Activated T-cell treated with anti-CD3 and anti-CD28 coated beads for 4 hours (primary cell): ENCODE measurements at places on chromosomes 4 and X.

DNA sequence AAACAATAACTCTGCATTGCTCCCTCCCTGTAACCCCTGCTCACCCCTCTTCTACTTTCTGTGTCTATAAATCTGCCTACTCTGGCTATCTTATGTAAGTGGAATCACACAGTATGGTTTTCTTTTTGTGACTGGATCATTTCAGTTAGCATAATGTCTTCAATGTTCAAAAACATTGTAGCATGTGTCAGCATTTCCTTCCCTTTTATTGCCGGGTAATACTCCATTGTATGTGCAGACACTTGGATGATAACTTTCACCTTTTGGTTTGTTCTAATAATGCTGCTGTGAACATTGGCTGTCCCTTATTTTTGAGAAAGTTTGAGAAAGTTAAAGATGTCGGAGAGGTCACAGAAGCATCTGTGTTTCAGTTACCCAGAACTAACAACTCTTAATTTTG, 60.6 kb upstream of the TLR2 start:
- no peak for DNase-seq

DNA sequence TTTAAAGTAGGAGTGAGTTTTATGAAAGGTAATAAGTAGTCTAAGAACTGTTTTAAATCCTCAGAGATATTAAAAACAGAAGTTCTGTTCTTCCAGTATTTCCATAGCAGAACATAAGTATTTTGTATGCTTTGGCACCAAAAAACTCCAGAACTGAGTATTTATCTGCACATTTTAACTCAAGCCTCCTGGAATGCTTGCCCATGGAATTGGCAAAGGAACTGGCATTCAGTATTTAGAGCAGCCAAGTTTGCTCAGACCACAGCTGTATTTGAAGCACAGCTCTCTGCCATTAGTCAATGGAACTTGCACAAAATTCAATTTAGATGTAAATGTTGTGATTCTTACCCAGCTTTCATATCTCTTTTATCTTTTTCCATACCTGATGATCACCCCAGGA, 42.2 kb downstream of the NDNF start:
- DNase-seq = no peak

DNA sequence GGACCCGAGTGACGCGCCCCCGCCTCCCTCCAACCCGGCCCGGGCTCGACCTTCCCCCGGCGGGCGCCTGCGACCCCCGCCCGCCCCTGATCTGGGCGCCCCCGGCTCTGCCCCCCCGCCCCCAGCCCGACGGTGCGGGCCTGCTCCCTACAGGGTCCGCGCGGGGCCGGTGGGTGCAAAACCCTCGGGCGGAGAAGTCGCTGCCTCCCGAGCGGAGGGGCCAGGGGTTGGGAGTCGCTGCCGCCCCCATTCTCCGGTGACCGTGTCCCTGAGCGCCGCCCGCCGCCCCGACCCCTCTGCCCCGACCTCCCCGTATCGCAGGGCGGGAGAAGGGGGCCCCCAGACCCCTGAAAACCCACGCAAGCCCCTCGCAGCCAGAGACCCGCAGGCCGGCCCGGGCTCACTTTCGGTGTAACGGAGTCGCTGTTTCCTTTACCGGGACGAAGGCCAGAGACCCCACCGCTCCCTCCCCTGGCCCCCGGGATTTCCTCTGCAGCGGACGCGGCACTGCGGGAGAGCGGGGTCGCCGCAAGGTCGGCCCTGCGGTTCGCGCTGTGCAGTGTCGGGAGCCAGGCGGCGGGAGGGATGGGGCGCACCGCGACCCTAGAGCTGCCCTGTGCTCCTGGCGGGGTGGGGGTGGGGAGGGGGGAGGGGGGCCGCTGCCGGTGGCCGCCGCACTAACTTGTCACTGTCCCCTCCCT, 729 bp upstream of the CPLX1 start:
- no peak for DNase-seq

GRCh38 chr4:2390784-2391421, 27.5 kb downstream of the ZFYVE28 start:
- no peak for DNase-seq

DNA sequence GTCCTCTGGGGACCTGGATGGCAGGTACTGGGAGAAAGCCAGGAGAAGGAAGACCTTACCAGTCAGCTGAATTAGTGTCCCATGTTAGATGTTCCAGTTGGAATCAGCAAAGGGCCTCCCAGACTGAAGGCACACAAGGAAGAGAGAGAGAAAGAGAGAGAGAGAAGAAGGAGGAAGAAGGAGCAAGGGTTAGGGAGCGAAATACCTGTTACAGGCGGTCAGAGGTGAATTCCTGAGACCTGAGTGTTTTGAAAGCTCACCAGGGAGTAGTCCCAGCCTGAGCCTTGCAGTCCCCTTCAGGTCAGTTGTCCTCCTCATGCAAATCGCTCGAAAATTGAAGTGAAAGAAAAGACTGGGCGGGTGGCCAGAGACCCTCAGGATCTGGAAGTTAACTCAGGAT, 60.3 kb downstream of the USP11 start:
- no peak for DNase-seq

DNA sequence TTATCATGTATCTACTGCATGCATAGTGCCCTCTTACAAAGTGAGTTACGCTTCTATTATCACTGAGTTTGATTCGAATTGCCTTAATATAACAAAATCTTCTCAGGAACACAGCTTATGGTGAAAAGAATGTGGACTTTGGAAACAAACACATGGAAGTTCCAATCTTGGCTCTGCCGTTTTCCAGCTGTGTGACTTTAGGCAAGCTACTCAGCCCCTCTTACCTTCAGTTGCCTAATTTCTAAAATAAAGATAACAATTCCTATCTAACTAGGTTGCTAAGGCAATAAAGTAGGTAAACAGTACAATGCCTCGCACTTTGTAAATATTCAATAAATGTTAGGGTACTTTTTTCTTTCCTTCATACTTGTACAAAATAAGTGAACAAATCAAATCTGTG, 104.0 kb upstream of the GRIA3 start:
- DNase-seq = no peak

DNA sequence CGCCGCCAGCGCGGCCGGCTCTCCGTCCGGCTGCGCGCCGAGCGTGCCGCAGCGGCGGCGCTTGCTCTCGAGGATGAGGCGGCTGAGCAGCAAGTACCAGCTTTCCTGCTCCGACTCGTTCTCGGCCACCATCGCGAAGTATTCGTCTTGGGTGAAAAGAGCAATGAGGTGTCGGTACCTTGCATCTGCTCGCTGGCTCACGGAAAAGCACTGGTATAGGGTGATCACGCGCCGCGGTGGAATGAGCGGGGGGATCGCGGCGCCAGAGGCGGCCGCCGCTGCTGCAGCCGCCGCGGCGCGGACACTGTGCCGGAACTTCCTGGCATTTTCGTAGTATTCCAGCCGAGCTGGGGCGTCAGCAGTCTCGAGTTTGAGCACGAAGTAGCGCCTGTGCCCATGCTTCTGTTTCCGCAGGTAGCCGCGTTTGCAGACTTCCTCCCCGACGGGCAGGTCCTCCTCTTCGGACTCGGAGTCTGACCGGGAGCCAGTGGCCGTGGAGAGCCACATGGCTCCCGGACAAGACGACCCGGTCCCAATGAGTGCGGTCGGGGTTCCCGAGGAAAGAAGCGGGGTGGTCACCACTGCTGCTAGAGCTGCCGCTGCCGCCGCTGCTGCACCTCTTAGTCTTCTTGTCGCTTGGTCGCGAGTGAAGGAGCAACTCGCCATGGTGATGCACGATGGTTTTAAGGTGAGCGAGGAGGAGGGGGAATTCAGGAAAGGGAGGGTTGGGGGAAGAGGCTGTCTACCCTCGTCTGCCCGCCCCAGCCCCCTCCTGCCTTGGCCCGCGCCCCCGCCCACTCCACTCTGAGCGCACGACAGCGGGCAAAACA, 469 bp downstream of the IRS4 start:
- no peak for DNase-seq

- DNase-seq = no peak
These were observed 4.6 kb downstream of the FTSJ1 start for GRCh38 chrX:48480583-48480982.

- DNase-seq = no peak
These were observed 1454.1 kb downstream of the PCDH19 start for GRCh38 chrX:98956014-98956413.

DNA sequence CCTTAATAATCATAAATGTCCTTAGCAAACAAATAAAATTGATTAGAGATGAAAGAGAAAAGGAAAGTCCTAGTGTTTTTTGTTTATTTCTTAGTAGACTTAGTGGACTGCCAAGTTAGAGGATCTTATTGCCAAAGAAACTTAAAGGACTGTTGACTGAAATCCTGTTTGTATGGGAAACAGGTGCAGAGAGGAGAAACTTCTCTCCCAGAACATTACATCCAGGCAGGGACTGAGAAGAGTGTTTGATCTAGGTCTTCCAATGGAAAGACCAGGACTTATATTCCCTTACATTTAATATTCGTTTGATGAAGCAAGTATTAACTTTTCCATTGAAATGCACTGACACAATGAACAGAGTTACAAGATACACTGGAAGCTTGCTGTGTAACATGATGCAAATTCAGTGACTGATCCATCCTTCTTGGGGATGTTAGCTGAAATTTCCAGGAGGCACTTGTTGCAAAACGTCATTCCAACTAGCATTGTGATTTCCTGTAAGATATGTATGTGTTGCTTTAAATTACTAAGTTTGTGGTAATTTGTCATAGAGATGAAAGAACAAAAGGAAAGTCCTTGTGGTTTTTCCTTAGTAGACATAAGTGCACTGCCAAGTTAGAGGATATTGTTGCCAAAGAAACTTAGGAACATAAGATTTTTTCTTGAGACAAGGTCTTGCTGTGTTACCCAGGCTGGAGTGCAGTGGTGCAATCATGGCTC, 505.6 kb downstream of the STIM2 start:
- DNase-seq = no peak

DNA sequence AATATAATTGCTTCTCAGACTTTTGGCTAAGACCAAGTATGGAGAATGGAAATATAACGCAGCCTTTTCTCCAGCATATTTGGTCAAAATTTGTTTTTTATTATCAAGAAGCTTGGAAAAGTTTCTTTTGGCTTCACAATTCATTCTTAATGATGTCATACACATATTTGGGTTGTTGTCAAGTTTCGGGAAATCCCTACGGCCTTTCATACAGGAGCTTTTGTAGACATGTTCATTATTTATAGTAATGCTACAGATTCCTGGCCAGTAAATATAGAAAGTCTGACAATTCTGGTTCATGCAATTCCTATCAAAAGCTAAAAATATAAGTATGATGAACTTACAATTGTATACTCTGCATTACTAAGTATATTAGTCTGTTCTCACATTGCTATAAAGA, 112.9 kb downstream of the IRF2 start:
- no peak for DNase-seq

- DNase-seq = no peak
These were observed 65.5 kb downstream of the CRMP1 start for GRCh38 chr4:5827108-5828004.

DNA sequence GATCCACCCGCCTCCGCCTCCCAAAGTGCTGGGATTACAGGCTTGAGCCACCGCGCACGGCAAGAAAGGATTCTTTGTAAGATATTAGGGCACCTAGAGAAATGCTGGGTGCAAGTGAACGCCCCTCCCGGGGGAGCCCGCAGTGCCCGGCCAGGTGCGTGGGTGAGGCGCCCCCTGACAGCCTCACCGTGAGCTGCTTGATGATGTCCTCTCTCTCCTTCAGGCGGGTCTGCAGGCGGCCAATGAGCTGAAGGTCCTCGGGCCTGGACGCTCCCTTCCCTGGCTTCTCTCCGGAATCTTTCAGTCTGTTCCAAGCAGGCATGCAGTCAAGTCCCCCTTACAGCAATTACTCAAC, 21.9 kb downstream of the MED28 start:
- DNase-seq = no peak

GRCh38 chrX:31012509-31013025, 59.3 kb downstream of the FTHL17 start:
- no peak for DNase-seq

- DNase-seq = no peak
These were observed 413.8 kb downstream of the FAT4 start for GRCh38 chr4:125728568-125728967.

DNA sequence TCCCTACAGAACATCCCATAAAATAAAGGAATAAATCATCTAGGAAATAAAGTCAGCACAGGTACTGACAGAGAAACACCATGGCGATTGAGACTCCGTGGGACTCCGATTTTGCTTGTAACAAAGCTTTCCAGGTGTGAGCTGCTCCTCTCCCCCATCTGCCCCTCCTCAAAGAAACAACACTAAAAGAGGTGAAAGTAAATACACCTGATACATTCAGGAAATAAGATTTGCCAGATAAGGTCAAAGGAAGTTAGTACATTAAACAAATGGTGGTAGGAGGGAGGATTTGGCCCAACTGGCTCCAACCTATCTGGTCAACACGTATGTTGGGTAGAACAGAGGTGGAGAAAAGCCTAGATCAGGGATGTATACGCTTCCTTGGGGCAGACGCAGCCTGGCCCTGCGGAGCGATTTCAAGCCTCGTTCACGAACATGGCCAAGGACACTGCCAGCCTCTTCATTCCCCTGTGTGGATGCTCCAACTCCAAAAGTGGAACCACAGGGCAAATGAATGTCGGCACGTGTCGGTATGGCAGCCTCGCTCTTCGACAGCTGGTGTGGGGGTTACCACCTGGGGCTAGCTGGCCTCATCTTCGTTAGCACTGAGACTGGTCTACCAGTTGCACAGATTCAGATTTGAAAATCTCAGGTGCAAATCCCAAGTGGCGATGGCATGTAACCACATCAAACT, 162.5 kb downstream of the AFAP1 start:
- no peak for DNase-seq

DNA sequence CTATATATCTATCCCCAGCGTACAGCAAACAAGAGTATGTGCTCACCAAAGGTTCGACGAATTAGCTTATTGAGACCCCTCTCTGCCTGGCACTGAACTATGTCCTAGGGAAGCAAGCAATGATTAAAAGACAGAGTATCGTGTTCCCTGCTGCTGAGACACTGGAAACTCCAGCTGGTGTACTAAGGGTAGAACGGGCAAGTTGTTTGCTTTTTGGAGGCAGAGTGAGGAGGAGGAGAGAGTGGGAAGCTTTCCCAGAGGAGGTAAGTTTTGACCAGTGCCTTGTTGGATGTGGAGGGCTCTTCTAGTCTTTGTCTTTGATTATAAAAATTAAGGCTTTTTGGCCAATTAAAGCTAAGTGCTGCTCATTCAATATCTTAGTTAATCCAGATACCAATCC, 61.7 kb downstream of the PJA1 start:
- no peak for DNase-seq

DNA sequence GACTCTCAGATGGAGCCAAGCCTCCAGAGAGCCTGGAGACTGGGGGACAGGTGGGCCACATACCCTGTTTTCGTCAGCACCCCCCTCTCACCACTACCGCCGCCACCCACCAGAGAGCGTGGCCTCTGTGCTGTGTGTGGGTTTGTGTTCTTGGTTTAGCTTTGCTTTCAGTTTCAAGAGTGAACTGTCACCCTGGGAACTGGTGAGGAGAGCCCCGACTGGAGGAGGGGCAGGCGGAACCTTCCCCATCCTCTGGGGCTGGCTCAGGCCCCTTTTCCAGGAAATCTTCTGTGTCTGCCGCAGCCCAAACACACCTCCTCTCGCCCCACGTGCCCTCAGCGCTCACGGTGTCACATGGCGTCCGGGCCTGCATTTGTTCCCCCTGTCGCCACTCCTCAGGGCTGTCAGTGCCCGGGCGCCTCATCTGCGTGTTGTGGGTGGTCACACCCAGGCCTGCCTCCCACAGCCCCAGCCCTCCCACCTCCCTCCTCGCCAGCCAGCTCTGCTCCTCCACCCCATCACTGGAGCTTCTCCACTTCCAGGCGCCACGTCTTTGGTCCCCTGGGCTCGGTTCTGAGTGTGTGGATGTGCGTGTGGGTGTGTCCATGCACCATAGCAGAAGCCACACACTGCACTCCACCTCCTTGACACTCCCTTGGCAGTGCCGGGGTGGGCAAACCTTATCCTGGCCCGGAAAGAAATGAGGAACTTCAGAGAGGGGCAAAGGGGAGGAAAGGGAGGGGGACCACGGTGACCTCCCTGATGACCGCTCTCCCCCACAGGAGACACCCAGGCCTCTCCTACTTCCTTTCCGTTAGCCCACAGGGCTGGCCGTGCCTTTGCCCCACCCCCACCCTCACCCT, 27.8 kb downstream of the ELF4 start:
- DNase-seq = peak; percentile 48
